ENCODE measurements at places on chromosomes 6 and 20.

DNA sequence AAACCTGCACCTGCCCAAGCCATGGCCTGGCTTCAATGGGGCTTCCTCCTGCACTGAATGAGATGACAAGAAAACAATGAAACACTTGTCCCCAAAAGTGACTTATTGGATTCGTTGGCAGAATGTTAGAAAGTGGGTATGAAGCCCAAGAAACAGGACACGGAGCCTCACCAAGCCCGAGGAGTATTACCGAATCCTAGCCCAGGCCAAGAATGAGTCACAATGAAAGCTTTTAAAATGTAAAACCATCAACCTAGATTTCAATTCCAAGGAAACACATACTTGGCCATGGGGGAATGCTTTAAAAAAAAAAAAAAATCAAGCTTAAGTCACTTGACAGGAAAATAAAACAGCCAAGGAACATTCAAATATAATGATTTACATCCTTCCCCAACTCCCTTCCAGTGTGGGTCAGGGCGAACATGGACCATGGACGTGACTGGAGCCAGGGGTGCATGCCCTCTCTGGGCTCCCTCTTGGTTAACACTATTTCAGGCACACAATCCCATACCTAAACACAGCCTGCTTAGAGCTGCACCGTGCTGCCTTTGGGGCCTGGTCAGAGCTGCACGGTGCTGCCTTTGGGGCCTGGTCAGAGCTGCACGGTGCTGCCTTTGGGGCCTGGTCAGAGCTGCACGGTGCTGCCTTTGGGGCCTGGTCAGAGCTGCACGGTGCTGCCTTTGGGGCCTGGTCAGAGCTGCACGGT is 3.1 kb upstream of the STX16 start:
- DNase-seq = no peak

GRCh38 chr20:16606468-16607070 is 33.3 kb upstream of the KIF16B start:
- peak; percentile 52 for DNase-seq

DNA sequence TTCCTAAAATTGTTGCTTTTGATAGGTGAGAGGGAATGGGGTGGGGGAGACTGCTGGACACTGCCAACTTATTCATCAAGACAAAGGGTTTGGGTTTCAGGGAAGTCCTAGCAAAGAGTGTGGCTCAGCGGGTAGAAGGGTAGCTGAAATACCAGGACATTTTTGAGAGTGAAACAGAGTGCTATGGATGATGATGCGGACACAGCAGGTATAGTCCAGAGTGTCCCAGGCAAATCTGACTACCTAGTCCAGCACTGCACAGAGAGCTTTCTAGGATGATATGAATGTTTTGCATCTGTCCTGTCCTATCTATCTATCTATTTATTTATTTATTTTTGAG is 154.3 kb downstream of the BCAS1 start:
- DNase-seq = no peak

DNA sequence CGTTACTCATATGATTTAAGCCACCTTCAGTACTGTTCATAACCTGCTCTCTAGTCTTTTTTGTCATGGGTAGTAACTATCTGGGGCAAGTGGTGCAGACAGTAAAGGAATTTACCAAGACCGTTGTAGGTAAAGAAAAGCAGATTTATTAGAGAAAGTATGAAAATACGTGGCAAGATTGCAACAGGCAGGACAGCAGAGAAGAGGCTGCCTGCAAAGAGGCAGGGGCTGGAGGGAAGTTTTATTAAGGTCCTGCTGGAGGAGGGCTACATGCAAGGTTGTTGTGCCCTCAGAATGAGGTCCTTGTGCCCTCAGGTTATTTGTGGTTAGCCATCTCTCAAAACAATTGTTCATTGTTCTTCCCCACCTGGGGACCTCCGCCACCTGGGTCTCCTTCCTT is 444.3 kb downstream of the BCKDHB start:
- peak; percentile 7 for DNase-seq

GRCh38 chr6:41942067-41942851 is 651 bp upstream of the CCND3 start:
- no peak for DNase-seq

GRCh38 chr6:150992703-150993102 is 127.2 kb downstream of the MTHFD1L start:
- no peak for DNase-seq

DNA sequence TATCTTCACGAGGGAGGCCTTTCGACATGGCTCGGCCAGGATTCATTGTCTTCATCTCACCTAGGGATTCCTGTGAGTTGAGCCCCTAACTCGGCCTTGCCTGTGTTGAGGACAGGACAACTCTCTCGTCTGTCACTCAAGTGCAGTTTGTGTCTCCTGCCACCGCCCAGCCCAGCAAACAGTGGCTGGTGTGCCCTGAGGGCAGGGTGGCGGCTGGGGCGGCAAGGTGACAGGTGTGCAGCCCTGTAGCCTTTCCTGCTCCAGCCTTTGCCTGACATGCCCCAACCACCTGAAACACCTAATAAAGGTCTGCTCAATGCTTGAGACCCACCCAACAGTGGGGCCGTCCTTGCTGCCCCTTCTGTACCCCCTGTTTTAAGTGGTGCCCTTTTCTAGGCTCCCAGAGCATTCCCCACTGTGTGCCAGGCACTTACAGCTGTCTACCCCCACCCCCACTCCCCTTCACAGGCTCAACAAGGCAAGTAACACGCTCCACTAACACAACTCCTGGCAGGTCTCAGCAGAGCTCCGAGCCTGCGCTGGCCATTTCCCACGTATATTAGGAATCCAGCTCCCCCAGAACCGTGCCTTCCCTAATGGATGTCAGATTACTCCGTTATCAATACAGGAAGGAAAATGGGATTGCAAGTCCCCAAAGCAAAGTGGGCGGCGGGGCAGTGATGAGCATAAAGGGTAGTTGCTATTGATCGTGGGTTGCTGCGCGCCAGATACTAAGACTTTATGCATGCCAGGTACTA is 17.7 kb downstream of the GFRA4 start:
- no peak for DNase-seq

GRCh38 chr6:130111031-130111430 is 92.7 kb downstream of the L3MBTL3 start:
- no peak for DNase-seq

DNA sequence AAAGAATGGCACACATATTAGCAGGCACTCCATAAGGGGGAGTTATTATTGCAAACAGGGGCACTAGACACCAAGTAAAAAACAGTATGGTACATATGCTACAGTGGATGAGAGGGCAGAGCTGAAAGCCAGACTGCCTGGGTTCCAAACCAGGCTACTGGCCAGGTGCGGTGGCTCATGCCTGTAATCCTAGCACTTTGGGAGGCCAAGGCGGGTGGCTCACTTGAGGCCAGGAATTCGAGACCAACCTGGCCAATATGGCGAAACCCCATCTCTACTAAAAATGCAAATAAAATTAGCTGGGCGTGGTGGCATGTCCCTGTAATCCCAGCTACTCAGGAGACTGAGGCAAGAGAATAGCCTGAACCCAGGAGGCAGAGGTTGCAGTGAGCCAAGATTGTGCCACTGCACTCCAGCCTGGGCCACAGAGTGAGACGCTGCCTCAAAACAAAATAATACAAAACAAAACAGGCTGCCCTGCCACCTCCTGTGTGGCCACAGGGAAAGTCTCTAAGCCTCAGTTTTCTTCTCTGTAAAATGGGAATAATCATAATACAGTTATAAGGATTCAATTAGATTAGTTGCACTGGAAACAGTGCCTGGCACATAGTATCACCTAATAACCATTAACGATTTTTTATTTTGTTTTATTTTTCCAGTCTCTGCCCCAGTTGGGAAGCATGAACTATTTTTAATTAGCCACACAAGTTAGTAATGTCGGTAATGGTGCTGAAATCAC is 7.5 kb upstream of the TTPAL start:
- DNase-seq = no peak

DNA sequence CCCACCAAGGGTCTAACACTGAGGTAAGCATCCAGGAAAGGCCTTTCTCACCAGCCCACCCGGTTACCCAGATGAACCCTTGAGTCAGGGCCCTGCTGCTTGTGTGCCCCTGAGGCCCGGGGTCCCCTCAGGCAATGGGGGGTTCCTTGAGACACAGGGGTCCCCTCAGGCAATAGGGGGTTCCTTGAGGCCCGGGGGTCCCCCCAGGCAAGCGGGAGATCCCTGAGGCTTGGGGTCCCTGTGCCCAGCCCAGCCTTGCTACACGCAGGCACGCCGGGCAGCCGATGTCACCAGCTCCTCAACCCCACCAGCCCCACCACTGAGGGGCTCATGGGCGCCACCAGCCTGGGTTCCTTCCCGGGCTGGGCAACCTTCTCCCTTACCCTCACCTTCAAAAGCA is 247.2 kb downstream of the TTLL2 start:
- DNase-seq = no peak

- DNase-seq = no peak
Observed at GRCh38 chr20:24998121-24998520, 5.6 kb upstream of the APMAP start.

DNA sequence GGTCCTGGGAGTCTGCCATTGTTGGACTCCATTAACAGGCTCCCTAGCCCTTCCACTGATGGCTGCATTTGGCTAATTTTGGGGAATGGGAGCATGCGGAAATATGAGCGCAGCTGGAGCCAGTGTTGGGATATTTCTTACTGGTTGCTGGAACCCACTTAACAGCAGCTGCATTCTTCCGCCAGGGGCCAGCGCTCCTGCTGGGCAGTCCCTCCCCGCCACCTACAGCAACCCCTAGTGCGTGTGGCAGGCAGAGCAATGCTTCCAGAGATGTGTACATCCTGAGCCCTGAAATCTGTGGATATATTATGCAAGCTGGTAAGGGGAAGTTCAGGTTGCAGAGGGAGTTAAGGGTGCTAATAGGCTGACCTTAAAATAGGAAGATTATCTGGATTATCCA is 16.4 kb downstream of the CST8 start:
- DNase-seq = no peak

- DNase-seq = no peak
Observed at GRCh38 chr20:46827718-46828458, 66.8 kb upstream of the EYA2 start.

GRCh38 chr20:53752583-53752970 is 158.9 kb upstream of the ZNF217 start:
- DNase-seq = peak; percentile 67

GRCh38 chr6:18742406-18742805 is 355.3 kb downstream of the RNF144B start:
- no peak for DNase-seq

- no peak for DNase-seq
Observed at GRCh38 chr6:81772741-81773140, 20.3 kb upstream of the TENT5A start.

DNA sequence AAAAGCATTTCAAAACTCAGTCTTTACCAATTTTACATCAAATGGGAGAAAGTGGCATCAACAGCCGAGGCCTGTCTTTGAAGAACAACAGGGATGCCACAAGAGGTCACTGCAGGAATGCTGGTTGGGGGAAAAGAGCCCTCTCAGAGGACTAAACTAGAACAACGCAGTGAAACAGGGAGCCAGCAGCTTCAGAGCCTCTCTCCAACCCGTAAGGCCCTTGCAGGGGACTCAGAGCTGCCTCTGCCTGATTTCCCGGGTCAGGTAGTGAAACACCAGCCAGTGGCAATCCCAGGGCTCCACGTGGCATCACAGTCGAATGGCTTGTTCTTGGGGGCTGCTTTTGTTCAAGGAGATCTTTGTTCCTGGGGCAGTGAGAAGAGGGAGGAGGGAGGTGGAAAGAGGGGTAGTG is 55.0 kb upstream of the KCNK16 start:
- DNase-seq = peak; percentile 20

DNA sequence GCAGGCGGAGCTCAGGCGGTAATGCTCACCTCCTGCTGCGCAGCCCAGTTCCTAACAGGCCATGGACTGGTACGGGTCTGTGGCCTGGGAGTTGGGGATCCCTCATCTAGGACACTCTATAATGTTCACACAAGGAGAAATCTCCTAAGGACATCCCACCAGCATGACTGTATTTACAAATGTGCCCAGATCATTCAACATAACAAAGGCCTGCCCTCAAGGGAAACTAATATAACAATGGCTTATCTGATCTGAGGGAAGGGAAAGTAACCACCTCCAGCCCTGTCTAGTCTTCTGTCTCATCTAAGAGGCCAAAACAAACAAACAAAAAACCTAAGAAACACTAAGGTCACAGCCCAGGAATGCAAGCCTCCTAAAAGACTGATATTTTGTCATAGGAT is 232.8 kb downstream of the RNGTT start:
- no peak for DNase-seq

GRCh38 chr6:12472601-12473038 is 182.5 kb downstream of the EDN1 start:
- DNase-seq = no peak

- no peak for DNase-seq
Observed at GRCh38 chr6:27778625-27779417, 133.4 kb downstream of the OR2B2 start.

DNA sequence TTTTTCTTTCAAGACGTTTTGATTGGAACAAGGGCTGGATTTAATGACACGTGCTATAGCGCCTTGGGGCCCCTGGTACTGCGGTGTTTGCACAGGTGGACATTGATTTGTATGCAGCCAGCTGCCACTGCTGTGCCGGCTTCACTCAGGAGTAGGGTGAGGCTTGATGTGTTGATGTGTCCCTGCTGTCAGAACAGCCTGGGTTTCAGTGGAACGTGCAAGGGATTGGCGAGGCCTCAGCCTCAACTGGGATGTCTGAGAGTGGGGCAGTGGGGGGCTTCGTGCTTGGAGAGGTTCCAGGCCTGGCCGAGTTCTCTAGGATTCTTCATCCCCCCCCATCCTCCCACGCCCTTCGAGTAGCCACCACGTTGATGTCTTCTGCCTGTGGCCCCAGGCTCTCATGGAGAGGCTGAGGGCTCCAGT is 23.0 kb downstream of the PYGB start:
- DNase-seq = peak; percentile 89

GRCh38 chr6:167735951-167736288 is 90.8 kb upstream of the AFDN start:
- DNase-seq = no peak

GRCh38 chr6:31345026-31345730 is 11.8 kb downstream of the HLA-B start:
- DNase-seq = no peak

DNA sequence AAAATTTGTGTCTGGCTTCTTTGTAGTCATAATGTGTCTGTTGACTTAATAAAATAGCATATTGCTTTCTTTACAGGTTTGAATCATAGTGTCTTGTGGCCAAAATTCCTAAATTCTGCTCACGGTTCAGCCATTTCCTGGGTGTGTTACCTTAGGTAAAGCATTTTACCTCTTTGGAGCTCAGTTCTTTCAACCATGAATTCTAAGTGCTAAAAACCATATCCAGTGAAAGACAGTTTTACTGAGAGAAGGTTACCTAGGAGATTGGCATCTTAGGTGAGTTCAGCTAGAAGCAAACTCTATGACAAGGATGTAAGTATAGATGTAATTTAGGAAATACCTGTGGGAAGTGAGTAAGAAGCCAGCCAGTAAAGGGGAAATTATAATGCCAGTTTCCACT is 20.7 kb downstream of the CRYBG1 start:
- no peak for DNase-seq

DNA sequence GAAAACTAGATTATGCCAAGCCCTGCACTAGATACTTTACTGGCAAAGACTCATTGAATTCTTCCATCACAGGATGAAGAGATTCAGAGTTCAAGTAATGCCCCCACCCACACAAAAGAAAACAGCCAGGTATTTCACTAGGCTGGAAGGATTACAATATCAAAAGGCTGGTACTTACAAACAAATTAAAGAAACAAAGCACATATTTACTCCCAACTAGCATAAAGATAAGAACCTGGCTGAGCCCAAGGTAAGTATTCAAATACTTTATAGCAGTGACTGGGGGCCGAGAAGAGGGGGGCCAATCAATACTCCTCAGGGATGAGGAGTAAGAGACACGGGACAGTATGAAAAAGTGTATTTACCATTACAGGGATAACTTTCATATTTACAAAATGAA is 3.7 kb downstream of the ACOT8 start:
- DNase-seq = no peak

All from NCI-H526 (cell line).